ENCODE measurements at places on chromosomes 3 and 15. TPM values are rescaled to one million over a fixed set of nuclear protein-coding genes. Genes with fewer than 3 reads are reported as not detected.

The TM4SF1 gene
- total RNA-seq = 90.2 TPM

DNA sequence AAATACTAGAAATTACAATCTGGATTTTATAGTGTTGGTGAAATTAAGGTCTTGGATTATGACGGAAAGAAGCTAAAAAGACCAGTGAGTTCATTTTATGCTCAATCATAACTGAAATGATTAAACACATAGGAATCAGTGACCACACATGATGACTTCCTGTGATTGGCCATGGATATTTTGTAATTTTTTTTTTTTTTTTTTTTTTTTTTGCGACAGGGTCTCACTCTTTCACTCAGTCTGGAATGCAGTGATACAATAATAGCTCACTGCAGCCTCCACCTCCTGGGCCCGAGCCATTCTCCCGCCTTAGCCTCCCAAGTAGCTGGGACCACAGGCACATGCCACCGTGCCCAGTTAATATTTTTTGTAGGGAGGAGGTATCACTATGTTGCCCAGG lies 47.4 kb downstream of the PAQR5 start:
- DNase-seq = no peak

DNA sequence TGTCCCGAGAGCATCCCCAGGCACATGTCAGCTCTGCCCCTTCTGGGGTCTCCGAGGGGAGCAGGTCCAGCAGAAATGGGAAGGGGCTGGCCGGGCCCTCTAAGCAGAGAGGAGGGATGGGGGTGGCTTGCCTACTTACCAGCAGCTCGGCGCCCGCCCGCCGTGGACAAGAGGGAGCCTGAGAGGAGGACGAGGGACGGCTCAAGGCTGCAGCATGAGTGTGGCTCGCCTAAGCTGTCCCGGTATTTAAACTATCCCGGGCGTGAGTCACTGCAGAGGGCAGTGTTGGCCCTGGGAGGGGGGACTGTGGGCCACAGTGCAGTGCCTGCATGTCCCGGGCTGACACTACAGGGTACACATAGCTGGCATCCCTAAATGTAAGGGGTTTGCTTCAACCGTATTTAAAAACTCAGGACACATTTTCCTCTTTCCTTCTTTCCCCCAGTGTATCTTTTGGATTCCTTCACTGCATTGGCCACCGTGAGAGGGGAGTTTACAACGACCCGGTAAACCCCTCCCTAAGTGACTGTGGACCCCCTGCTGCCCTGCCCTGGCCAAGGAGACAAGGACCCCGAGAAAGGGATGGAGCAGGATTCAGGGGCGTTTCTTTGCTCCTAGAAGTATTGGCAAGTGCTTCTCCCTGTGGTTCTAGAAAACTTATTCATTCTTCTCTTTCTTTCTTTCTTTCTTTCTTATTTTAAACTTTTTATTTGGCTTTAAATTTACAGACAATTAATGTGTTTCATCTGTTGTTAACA lies at the start of gene LRRC15:
LRRC15 (minus strand) TSS at position 222 of the 758 bp plus-strand sequence. CDS start 8,700 bp downstream, outside the sequence.
- DNase-seq = no peak

GRCh38 chr3:49104052-49104426 lies 518 bp downstream of the QARS1 start:
- DNase-seq = no peak

DNA sequence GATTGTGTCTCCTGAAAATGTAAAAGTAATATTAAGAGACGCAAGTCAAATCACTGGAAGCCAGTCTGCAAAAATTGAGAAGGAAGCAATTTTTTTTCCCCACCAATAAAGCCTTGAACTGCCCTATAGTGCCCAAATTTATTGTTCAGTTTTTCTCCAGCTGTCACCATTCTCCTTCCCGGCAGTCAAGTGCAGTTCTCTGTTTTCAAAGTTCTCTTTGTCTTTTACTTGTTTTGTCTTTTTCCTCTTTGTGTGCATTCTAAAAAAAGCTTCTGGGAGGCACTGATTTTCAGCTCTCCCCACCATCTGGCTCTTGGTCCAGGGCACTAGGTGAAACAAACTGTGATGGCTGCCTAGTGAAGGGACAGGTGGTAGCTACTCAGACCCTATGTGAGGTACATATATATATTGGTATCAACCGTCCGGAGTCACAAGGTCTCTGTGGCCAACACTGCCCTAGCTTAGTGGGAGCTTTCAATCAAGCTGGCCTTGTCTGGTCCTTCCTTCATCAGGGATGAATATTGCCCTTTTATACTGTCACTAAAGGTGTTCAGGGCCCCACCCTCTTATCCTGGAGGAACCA lies 6.1 kb upstream of the CLRN1 start:
- DNase-seq = no peak

The SLC2A2 gene
- not detected for total RNA-seq

The CKMT1A gene
- total RNA-seq = 0.31 TPM

DNA sequence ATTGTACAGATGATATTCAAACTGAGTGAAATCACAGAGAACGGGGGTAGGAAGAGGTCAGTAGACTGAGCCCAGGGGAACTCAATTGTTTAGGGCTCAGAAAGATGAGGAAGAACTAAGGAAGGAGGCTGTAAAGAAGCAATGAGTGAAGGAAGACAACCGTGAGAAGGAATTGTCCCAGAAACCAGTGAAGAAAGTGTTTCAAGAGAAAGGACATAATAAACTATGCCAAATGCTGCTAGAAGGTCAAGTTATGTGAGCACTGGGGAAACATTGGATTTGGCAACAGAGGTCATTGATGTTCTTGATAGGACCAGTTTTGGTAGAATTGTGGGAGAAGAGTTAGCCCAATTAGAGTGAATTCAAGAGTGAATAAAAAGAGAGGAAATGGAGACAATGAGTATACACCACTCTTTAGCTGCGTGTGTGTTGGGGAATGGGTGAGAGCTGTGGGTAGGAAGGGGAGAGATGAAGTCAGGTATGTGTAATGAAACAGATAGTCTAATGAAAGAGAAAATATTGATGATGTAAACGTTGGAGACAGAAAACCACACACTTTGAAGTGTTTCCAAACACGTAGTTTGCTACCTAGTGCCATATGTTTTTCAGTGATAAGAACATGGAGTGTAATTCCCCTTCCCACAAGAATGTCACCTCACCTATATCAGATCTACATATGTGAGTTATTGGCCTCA lies 42.5 kb upstream of the MME start:
- DNase-seq = no peak

The RTP1 gene
- total RNA-seq = 1.0 TPM

DNA sequence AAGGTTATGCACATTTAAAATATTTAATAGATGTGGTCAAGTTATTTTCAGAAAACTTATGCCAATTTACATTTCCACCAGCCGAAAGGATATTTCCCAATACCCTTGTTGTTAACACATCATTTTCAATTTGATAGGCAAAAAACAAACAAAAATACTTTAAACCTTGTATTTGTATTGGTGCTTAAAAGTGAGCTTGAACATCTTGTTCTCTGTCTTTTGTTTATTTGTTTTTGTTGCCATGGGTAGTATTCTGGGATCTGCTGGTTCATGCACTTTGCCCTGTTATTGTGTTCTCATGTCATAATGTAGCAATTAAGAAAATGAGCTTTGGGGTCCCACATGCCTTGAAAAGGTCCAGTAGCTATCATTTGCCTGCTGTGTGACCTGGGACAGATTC lies 191.4 kb downstream of the LRTM1 start:
- DNase-seq = no peak

DNA sequence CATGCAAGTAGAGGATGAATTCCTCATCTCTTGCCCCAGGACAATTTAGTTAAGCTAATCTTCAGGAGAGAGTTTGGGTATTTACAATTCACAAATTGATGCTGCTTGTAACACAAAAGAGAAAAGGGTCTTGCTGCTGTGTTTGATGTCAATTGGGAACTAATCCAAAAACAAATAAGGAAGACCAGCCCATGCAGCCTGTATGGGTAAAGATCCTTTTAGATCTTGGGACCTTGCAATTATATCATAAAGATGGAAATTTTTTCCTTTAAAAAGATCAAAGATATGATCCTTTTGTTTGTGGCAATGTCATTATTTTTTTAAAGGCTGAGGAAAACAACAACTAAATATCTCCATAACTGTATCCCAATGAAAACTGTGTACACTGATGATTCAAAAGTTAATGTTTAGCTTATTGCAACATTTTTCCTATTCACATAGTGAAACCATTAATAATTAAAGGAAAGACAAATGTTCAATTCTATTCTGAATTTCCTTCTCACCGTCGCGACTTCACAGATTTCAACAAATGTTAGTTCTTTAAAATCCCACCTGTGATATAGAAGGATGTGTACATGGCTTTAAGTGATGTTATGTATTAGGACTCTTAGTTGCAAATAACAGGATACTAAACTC lies 40.2 kb downstream of the TMEM212 start:
- DNase-seq = no peak

DNA sequence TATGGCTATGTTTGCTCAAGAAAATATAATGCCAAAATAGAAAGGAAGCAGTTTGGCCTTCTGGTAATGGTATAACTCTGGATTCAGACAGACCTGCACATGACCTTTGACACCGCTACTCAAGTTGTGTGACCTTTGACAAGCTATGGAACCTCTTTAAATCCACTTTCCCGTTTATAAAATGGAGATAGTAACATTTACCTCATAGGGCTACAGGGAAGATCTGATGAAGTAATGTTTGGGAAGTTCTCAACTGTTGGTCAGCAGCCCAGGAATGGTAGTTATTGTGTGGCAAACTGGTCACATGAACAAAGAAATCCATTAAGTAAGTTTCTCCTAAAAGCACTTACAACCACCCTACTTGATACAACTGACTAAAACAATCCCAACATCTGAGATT lies 95.1 kb upstream of the PHLDB2 start:
- DNase-seq = no peak

The DAZL gene
- not detected for total RNA-seq

DNA sequence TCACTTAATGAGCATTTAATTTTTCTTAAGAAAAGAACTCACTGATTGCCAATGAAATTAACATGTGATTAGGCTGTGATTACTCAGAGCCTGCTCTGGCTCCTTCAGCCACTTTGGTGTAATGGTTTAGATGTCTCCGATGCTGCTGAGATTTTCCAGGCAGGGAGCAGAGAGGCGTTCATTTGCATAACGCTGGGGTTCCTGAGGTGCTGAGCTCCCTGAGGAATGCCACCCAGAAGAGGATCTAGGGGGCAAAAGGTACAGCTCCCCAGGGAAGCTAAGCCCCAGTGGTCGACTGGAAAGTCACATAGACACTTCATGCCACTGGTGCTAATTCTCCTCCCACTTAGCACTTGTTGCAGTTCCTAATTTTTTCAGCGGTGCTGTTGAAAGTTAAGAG lies 119.5 kb downstream of the USP13 start:
- DNase-seq = no peak

GRCh38 chr15:80749589-80749988 lies 29.6 kb upstream of the CEMIP start:
- DNase-seq = no peak

GRCh38 chr15:81529481-81529880 lies 155.5 kb upstream of the TMC3 start:
- DNase-seq = no peak

GRCh38 chr3:45134758-45135521 lies 11.2 kb downstream of the CDCP1 start:
- DNase-seq = no peak
